Activated naive CD4-positive, alpha-beta T cell treated with anti-CD3 and anti-CD28 coated beads, Interleukin-2, amount 50 U/mL, for 16 hours (primary cell): ENCODE measurements at places on chromosomes 7 and 10.

DNA sequence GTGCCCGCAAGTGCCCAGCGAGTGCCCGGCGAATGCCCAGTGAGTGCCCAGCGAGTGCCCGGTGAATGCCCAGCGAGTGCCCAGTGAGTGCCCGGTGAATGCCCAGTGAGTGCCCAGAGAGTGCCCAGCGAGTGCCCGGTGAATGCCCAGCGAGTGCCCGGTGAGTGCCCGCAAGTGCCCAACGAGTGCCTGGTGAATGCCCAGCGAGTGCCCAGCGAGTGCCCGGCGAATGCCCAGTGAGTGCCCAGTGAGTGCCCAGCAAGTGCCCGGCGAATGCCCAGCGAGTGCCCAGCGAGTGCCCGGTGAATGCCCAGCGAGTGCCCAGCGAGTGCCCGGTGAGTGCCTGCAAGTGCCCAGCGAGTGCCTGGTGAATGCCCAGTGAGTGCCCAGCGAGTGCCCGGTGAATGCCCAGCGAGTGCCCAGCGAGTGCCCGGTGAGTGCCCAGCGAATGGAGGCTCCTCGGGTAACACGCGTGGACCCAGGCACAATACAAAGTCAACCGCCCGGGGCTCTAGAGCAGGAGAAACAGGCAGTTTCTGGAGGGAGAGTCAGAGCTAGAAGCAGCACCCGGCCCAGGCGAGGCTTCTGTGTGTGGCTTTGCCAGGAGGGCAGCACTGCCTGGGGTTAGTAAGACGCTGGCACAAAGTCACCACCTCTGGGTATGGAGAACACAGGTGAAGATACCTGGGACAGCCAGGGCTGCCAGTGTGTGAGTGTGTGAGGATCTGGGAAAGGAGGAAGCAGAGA is 38.2 kb upstream of the CFAP46 start:
- DNase-seq = no peak

DNA sequence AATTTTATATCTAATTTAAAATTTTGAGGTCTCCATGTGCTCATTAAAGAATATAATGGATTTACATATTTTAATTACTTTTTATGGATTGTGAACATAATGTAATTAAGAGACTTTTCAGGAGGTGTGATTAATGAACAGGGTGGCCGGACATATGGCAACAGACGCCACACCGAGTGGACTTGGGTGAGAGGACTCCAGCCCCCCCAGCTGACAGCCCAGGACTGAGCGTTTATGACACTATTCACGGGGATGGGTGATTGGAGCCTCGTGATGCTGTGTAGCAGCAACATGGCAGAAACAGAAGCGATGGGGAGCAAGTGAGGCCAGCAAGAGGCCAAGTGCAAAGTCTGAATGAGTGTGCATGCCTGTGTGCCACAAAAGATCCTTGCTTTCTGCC is 1176.9 kb downstream of the TYW1 start:
- DNase-seq = no peak

DNA sequence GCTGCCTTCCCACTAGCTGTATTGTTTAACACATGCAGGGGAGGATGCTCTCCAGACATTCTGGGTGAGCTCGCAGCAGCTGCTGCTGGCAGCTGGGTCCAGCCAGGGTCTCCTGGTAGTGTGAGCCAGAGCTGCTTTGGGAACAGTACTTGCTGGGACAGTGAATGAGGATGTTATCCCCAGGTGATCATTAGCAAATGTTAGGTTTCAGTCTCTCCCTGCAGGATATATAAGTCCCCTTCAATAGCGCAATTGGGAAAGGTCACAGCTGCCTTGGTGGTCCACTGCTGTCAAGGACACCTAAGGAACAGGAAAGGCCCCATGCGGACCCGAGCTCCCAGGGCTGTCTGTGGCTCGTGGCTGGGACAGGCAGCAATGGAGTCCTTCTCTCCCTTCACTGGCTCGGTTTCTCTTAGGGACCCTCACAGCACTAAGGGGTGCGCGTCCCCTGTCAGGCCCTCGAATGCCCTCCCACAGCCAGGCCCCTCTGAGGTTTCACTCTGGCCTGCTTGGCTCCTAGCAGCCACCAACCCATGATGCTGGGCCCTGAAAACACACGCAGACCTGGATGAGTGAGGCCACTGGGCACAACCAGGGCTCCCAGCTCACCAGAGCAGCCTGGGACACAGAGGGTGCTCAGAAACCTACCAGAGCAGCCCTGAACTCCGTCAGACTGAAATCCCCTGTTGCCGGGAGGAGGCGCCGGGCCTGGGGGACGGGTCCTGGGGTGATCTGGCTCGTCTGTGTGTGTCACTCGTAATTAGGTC is 173.0 kb upstream of the LANCL2 start:
- DNase-seq = no peak

GRCh38 chr10:91883549-91884444 is 25.5 kb downstream of the FGFBP3 start:
- no peak for DNase-seq

GRCh38 chr10:30987463-30987862 is 44.2 kb downstream of the ZNF438 start:
- DNase-seq = no peak

- no peak for DNase-seq
These were observed 89.8 kb downstream of the TMEM130 start for GRCh38 chr7:98779800-98780587.

GRCh38 chr7:7861211-7861633 is 107.4 kb upstream of the GLCCI1 start:
- DNase-seq = no peak

- no peak for DNase-seq
These were observed 752 bp downstream of the DRGX start for GRCh38 chr10:49394933-49395740.

GRCh38 chr7:35483568-35483967 is 211.4 kb downstream of the HERPUD2 start:
- no peak for DNase-seq

DNA sequence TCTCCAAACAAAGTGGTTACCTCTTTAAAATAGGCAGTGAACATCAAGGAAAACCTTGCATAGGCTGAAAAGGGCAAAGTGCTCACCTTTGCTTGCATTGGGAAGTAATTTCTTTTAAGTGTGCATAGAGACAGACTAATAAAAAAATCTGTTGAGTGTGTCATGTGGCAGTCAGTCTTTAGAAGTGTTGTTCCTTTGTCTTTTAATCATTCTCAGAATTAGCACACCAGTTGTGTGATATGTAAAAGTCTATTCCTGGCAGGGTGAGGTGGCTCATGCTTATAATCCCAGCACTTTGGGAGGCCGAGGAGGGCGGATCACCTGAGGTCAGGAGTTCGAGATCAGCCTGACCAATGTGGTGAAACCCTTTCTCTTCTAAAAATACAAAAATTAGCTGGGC is 117.0 kb downstream of the INSYN2A start:
- no peak for DNase-seq

- DNase-seq = no peak
These were observed 689 bp downstream of the PLCE1 start for GRCh38 chr10:93994438-93994801.

DNA sequence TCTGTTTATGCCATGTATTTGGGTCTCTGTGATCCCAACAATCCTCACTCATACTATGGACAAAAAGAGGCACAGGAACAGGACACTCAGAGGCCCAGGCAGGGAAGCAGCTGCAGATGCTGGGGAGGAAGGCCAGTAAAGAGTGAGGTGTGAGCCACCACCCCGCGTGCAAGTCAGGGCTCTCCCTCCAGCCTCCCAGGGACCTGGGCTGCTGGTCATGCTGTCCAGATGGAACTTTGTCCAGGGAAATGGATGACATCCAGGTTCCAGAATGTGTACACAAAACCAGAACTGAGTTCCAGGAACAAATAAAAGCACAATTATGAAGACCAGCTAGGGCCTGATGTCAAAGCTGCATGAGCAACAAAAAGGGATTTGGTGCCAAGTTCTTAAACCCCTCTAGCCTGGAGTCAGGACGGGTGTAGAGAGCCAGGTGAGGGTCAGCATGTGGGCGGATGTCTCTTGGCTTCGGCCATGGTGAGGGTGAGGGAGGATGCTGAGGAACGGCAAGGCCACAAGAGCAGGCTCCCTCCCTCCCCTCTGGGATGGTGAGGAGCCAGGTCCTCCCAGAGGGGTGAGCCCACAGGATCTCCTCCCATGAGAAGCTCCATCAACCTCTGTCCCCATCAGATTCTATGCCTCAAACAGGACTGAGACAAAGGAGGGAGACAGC is 739.7 kb downstream of the PARD3 start:
- DNase-seq = no peak

- no peak for DNase-seq
These were observed 209.9 kb downstream of the ZNF365 start for GRCh38 chr10:62583876-62584615.

DNA sequence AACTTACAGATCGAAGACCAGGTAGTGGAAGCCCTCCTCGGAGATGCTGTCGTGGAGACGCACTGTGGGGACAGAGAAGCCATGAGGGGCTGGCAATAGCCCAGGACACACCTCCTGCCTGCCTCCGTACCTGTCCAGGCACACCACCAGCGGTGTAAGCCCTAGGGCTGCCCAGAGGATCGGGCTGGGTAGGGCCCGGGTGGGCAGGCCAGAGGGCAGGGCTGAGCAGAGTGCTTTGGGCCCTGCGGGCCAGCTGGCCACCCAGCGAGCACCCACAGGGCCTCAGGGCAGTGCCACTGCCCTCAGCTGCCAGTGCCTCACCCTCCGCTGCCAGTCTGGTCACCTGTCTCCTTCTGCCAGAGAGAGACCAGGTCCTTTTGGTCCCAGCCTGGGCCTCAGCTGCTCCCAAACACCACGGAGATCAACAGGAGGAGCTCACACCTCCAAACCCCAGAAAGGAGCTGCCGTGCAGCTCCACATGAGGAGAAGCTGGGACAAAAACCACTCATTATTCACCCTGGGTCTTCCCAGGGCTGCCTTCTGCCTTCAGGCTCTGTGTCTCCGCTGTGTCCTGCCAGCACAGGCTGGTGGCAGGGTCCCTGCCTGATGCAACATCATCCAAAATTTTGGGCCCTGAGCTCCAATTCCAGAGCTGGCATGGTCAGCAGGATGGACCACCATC is 58.2 kb downstream of the YKT6 start:
- DNase-seq = no peak
